ENCODE measurements at places on chromosomes 6 and 20. TPM values are rescaled to one million over a fixed set of nuclear protein-coding genes. Genes with fewer than 3 reads are reported as not detected.

- DNase-seq = no peak
These were observed 3.7 kb downstream of the IBTK start for GRCh38 chr6:82243884-82244283.

The IL20RA gene
- total RNA-seq = 1.7 TPM

GRCh38 chr6:39077882-39078594 is 29.5 kb downstream of the GLP1R start:
- DNase-seq = no peak

The COL12A1 gene
- total RNA-seq = 125 TPM

GRCh38 chr6:56953597-56954402 is 1.1 kb upstream of the BEND6 start:
- no peak for DNase-seq

The UFL1 gene
- total RNA-seq = 19.1 TPM

The GTSF1L gene
- not detected for total RNA-seq

The HRH3 gene
- total RNA-seq = not detected

The LRRC1 gene
- total RNA-seq = 10.7 TPM

- no peak for DNase-seq
These were observed 11.7 kb downstream of the SNTA1 start for GRCh38 chr20:33431797-33432381.

- DNase-seq = no peak
These were observed 19.5 kb upstream of the IER3 start for GRCh38 chr6:30763618-30764489.

GRCh38 chr6:6968731-6969552 is 138.8 kb upstream of the RREB1 start:
- DNase-seq = no peak

The SLC32A1 gene
- not detected for total RNA-seq

GRCh38 chr20:58287638-58288037 is 21.9 kb upstream of the RAB22A start:
- DNase-seq = no peak

GRCh38 chr6:15340775-15341174 is 94.9 kb downstream of the JARID2 start:
- no peak for DNase-seq

DNA sequence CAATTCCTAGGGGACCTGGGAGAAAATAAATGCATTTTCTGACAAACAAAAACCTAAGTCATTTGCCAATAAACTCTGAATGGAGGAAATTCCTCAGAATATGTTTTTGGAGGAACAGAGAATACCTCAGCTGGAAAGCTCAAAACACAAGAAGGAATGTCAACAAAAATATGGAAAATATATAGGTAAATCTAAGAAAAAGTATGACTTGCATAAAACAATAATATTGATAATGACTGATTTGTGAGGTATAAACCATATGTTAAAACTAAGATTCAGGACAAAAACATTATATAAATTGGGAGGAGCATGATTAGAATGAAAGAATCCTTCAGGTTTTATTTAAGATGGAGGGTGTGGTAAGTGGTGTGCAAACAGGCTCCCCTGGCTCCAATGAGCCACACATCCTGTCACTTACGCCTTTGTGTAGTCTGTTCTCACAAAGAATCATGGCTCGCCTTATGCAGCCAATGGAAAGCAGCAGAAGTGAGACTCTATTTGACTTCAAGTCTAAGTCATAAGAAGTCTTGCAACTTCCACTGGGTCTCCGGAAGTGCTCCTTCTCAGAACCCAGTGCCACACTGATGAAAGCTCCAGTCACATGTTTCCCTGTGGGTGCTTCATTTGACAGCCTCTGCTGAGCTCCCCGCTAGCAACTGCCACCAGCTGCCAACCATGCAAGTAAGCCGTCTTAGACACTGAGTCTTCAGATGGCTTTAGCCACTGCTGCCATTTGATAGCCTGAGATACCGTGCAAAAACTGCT is 8.1 kb downstream of the CFAP61 start:
- no peak for DNase-seq

DNA sequence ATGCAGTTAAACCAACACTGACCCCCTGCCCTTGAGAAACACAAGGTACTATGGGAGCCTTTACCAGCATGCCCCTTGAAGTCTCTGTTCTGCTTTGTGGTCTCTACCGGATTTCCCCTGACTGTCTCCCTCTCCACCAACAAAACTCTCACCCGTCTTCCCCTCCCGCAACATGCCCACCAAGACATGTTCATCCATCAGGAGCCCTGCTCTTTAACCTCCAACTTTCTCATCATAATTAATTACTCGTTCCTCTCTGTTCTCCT is 1.1 kb downstream of the ZNF165 start:
- DNase-seq = no peak

- no peak for DNase-seq
These were observed 2.3 kb upstream of the SNRNP48 start for GRCh38 chr6:7587631-7588100.

- no peak for DNase-seq
These were observed 12.2 kb upstream of the PRND start for GRCh38 chr20:4709261-4710105.

DNA sequence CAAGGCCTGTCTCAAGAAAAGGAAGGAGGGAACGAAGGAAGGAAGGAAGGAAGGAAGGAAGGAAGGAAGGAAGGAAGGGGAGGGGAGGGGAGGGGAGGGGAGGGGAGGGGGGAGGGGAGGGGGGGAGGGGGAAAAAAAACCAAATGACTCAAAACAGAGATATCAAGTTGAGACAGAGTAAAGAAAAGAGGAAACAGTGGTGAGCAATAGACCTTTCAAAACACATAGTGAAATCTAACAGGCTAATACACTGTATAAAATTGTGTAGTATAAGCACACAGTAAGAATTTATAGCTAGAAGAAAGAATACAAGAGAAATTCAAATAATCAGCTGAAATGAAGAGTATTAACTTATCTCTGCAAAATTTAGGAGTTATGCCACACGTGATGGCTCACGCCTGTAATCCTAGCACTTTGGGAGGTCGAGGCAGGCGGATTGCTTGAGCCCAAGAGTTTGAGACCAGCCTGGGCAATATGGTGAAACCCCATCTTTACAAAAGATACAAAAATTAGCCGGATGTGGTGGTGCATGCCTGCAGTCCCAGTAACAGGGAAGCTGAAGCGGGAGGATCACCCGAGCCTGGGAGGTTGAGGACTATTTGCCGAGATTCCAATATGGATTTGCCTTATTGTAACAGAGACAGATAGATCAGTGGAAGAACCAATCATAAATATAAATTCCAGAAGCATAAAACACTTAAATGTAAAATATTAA is 123.2 kb downstream of the PRND start:
- DNase-seq = no peak

The FLRT3 gene
- total RNA-seq = 11.9 TPM

- DNase-seq = no peak
These were observed 1.4 kb upstream of the ENPP3 start for GRCh38 chr6:131635384-131636340.

DNA sequence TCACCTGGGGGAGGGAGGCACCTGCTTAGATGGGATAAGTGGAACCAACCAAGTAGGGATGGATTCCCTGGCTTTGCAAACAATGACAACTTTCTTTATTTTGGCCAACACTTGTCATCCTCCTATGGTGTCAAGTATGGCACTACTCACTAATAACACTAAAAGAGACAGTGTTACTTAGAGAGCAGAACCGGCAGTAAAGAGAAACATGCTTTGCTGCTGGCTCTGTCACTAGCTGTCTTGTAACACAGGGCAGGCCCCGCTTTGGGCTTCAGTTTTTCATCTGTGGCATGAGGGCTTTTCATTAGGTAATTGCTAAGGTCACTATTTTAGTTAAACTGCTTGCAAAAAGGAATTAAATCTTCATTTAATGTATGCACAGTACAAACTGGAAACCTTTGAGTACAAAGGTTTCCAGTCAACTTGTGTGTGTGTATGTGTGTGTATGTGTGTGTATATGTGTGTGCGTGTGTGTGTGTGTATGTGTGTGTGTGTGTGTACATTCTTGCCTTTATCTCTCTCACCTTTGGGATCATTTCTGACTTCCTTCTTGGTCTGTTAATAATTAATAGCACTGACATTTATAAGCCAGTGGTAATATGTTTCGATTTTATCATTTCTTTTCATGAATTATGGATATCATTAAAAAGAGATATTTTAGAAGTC is 64.7 kb downstream of the BTBD3 start:
- DNase-seq = no peak

The PROCR gene
- 124 TPM for total RNA-seq

The PPP1R16B gene
- 7.1 TPM for total RNA-seq

GRCh38 chr6:163086624-163086920 is 327.9 kb upstream of the QKI start:
- DNase-seq = no peak

GRCh38 chr6:113927001-113927400 is 43.9 kb downstream of the HDAC2 start:
- no peak for DNase-seq

DNA sequence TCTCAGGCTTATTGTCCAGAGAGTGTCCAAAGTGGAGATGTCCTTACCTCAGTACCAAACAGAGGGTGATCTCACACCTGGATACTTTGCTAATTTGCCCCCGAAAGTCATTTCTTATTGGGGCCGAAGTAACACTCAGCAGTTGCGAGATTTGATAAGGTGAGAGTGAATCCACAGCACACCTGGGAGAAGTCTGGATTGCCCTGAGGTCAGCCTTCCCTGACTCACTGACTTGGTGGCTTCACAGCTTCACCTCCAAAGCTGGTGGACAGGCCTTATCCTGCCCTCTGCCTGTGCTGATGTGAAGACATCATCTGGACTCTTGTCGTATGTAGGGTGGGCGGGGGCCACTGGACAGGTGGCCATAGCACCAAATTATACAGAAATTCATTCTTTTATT is 101.9 kb upstream of the ARMC2 start:
- DNase-seq = no peak

GRCh38 chr6:89069536-89070163 is 10.9 kb upstream of the PNRC1 start:
- no peak for DNase-seq

The TREM1 gene
- 7.4 TPM for total RNA-seq

All from omental fat pad (tissue), 4 donors.